Stimulated activated CD8-positive, alpha-beta memory T cell treated with anti-CD3 and anti-CD28 coated beads, Interleukin-4, amount 100 ng/mL, for 4 hours (primary cell): ENCODE measurements at places on chromosomes 4 and X.

GRCh38 chr4:105894660-105895582, at the start of gene NPNT:
TSS of gene NPNT (plus strand) at chr4:105895471. CDS start at chr4:105895653, 182 bp downstream.
- DNase-seq = no peak

DNA sequence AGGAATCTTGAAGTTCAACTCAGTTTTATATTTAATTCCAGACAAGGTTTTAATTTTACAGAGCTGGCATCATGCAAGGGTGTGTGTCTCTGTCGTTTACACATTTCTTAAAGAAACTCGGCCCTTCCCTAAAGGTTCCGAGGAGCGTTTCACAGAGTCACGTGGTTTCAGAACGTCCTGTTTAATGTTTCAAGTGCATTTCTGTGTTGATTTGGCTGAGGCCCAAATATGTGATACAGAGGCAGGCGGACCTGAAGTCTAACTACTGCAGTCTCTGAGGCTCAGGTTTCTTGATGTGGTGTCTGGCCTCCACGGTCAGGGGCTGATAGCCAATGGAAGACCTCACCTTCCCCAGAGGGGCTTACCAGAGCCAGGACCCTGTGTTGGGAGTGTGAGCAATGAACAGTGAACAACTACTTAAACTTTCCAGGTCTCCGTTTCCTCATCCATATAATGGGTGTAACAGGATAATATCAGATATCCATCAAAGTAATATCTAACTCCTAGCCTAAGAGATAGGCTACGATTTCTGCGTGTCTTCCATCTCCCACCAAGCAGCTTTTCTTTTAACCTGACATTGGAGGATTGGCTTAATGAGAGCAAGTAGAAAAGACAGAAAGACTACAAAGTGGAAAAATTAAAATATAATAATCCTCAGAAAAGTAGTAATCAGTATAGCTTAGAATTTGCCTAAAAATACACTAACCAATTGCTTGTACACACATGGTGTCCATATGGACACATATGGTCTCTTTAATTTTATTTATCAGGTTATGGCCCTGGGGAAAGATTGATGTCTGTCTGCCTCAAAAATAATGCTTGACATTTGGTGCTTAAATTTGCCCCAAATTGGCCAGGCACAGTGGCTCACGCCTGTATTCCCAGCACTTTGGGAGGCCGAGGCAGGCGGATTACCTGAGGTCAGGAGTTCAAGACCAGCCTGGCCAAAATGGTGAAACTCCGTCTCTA, 50.0 kb upstream of the TRIM2 start:
- DNase-seq = no peak

- DNase-seq = no peak
Measured at GRCh38 chr4:3122081-3122563, 47.6 kb downstream of the HTT start.

- DNase-seq = no peak
Measured at GRCh38 chr4:150096625-150097024, 18.4 kb downstream of the DCLK2 start.
